ENCODE measurements at places on chromosomes 13 and 19.
A peak's percentile ranks its signal among the peaks of the same experiment; 100 is the strongest.

GRCh38 chr13:33284031-33284430 is 1.5 kb downstream of the STARD13 start:
- no peak for DNase-seq

DNA sequence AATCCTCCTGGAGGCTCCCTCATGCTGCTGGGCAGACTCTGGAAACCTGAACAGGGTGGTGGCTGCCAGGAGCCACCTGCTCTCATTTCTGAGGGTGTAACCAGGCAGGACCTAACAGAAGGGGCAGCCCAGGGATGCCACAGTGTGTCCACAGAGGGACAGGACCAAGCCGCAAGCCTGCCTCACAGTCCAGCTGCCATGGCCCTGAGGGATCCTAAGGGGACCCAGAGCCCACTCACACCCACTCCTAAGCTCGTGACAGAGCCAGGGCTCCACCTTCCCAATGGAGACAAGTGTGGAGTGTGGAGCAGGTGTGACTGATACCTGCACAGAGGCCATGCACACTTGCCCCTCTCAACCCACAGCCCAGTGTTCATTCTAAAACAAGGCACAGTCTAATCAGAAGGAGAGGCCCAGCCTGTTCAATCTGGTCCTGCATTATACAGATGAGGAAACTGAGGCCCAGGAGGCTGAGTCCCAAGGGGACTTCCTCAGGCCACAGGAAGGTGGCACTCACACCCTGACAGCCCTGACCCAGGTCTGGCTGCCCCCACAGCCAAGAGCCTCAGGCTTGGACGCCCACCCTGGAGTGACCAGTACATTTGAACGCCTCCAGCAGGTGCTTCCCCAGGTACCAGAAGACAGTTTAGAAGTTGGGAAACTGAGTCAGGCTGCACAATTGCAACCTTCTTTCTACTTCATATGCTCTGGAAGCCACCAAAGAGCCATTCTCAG is 220.1 kb downstream of the TUBA3C start:
- DNase-seq: no peak

DNA sequence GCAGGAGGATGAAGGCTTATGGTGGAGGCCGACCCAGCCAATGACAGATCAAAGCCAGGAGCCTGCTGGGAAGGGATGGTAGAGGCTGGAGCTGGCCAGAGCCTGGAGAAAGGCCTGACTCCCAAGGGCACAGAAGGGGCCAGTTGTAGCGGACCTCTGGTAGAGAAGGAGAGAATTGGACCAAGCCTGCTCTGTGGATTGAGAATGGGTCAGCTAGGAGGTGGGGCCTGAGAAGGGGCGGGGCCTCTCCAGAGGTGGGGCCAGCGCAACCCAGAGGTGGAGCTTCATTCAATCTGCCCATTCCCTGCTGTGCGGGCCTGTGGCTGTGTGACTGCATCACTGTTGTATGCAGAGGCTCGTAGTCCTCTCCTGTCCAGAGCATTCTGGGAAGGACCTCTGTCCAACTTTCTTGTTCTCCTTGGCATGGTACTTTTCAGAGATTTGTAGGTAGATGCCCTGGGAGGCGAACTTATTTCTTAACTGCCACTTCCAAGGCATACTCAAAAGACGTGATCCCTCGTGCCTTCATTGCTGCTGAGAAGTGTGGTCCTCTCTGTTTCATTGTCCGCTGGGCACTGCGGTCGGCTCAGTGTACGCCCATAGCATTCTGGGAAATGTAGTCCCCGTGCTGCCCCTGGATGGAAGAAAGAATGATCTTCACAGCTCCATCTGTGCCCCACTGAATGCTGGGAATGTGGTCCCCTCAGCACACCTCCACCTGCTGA is 6.7 kb downstream of the GRIN2D start:
- no peak for DNase-seq

- DNase-seq: no peak
Observed at GRCh38 chr13:35879111-35879510, 252.1 kb downstream of the DCLK1 start.

GRCh38 chr13:32126278-32126677 is 94.7 kb downstream of the FRY start:
- DNase-seq: no peak

- peak; percentile 25 for DNase-seq
Observed at GRCh38 chr19:47697863-47698609, 15.2 kb upstream of the EHD2 start.

DNA sequence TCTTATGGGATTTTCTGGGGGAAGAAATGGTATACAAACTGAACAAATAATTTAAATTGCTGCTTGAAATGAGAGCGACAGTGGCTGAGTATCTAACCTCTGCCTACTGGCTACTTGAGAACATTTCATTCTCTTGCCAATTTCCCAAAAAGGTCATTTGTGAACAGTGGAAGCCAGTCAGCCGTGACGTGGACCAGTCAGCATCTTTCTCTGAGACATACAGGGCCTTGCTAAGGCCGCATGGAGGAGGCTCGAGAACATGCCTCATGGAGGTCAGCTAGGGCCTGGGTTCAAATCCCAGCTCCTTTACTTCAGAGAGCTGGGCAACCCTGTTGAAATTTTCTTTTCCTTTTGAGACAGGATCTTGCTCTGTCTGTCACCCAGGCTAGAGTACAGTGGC is 20.3 kb downstream of the ZC3H4 start:
- DNase-seq: no peak

GRCh38 chr19:18157465-18158063 is 4.6 kb downstream of the PIK3R2 start:
- no peak for DNase-seq

DNA sequence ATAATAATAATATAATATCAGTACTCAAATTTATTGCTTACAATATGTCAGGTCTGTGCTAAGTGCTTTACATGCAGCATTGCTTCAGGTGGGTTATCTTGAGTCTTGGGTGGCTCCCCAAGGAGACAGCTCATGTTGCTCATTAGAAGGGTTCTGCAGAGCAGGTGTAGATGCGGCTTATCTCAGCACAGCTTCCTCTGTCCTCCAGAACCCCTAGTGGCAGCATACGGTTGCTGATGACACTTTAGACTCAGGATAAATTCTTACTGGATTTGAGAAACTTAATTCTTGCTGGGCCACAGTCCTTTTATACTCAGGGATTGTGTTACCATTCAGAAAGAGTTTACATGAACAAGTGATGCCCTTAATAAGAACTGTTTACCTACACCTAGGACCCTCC is 8.9 kb downstream of the COG3 start:
- DNase-seq: peak; percentile 20

- no peak for DNase-seq
Observed at GRCh38 chr19:46270521-46271256, 26.2 kb upstream of the HIF3A start.

GRCh38 chr19:359653-359925 is 15.0 kb upstream of the MIER2 start:
- DNase-seq: no peak

- no peak for DNase-seq
Observed at GRCh38 chr13:99312493-99312883, 5.3 kb upstream of the GPR183 start.

DNA sequence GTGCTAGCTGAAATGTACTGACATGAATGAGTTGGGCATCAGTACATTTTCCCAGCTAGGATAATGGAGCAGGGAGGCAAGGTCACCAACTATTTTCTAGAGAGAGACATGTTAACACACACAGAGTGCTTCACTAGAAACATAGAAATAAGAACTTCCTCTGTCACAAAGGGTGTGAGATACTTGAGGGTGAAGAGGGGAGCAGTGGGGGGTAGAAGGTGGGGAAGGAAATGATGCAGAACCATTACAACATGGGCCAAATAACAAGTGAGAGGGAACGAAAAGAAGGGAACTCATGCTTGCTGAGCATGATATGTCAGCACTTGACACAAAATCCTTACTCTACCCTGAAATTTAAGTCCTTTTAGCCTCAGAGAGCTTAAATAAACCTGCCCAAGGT is 87.8 kb upstream of the RFC3 start:
- no peak for DNase-seq

DNA sequence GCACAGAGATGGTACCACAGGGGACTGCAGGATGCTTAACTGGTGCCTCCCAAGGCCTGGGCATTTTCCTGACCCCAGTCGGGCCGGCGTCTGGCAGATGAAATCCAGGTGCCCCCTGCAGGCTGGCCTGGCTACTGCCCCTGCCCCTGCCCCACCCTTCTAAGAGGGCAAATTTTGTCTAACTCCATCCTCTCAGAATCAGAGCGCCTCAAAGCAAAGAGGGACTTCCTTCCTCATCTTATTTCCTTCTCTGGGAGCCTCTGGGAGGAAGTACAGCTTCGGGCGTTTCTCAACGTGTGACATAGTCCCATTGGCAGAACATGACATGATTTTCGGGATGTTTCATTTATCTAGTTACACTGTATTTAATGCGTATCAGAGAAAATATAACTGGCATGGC is 2.7 kb downstream of the PRKACA start:
- DNase-seq: no peak

DNA sequence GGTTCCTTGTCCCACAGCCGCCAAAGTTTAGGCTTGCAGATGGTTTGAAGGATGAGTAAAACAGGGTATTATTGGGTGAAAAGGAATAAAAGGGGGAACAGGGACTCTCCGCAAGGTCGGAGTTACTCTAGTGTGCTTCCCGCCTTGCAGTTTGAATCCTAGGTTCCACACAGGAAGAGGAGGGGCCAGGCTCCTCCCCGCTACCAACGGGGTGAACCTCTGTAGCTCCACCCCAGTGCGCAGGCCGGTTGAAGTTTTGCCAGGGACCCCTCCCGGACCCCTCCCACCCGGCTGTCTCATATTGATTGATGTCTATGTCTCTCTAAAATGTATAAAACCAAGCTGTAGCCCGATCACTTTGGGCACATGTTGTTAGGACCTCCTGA is 11.6 kb upstream of the GTF2F2 start:
- no peak for DNase-seq

- DNase-seq: no peak
Observed at GRCh38 chr13:106722620-106723019, 154.7 kb upstream of the ARGLU1 start.

- no peak for DNase-seq
Observed at GRCh38 chr13:95235199-95235756, 66.0 kb downstream of the ABCC4 start.

- DNase-seq: no peak
Observed at GRCh38 chr13:65555962-65556361, 1674.2 kb downstream of the PCDH9 start.

- no peak for DNase-seq
Observed at GRCh38 chr19:30920222-30920621, 429.0 kb downstream of the TSHZ3 start.

DNA sequence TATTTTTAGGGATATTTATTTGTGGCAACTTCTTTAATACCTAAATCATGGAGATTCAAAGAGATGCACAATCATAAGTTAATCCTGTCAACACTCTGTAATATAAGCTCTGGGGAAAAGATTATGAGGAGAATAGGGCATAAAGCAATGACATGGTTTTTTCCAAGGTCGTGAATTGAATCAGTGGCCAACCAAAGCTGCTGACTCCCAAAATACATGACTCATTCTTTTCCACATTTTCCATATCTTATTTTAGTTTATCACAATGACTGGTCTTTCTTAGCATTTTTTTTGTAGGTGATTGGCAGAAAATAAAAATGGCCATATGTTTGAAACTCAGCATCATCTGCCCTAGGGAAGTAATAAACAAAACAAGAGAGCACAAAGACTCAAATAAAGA is 28.5 kb upstream of the RBM26 start:
- no peak for DNase-seq

DNA sequence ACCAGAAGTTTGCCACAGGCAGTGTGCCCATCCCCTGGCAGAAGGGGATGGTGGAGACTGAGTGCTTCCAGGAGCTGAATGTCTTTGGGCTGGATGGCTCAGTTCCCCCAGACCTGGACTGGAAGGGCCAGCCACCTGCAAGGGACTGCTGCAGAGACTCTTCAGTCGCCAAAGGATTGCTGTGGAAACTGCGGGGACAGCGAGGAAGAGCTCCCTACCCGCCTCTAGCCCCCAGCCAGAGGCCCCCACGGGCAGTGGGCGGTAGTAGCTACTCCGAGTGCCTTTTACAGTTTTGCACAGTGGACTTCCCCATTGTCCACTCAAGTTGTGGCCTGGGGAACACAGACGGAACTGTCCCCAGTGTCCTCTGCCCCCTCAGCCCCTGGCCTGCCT is 138.5 kb downstream of the ZDHHC20 start:
- no peak for DNase-seq

GRCh38 chr13:53150568-53150967 is 122.0 kb downstream of the OLFM4 start:
- no peak for DNase-seq

DNA sequence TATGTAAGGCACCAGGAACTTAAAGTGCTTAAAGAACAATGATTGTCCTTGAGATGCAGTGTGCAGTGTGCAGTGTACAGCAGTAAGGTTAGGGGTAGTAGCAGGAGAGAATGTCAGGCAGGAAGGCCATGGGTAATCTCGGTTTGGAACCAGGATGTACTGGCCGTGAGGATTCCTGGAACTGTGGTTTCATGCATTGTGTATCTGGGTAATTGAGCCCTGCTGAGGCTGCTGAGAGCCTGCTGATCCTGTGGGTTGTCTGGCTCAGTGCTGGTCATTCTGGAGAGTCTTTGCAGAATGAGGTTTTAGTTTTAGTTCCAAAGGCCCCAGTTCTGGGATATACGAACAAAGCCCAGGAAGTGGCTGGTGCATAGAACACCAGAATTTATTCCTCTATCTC is 71.0 kb downstream of the ZNF568 start:
- no peak for DNase-seq

Data from naive thymus-derived CD8-positive, alpha-beta T cell (primary cell).